ENCODE measurements at places on chromosomes 4 and X.

- DNase-seq = no peak
Measured at GRCh38 chr4:6575503-6576240, 683 bp downstream of the MAN2B2 start.

- DNase-seq = no peak
Measured at GRCh38 chrX:152896450-152896849, 1.4 kb upstream of the ZNF185 start.

DNA sequence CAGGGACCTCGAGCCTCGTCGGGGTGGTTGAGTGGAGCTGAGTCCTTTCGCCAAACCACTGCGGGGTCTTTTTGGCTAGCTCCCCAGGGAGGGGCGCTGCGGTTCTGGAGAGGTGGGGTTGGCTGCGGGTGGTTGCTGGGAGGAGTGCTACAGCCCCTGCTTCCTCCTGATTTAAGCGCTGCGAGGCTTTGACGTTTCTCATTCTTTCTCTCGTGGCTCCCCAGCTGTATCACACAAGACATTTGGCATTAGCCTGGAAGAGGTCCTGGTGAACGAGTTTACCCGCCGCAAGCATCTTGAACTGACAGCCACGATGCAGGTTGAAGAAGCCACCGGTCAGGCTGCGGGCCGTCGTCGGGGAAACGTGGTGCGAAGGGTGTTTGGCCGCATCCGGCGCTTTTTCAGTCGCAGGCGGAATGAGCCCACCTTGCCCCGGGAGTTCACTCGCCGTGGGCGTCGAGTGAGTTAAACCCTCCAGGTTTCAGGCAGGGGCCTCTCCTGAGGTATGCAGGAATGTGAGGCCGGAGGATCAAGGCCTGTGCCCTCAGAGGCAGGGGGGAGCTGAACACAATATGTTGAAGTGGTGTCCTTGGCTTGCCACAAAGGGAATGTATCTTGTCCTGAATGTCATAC lies 25.5 kb downstream of the ARHGAP36 start:
- DNase-seq = no peak

DNA sequence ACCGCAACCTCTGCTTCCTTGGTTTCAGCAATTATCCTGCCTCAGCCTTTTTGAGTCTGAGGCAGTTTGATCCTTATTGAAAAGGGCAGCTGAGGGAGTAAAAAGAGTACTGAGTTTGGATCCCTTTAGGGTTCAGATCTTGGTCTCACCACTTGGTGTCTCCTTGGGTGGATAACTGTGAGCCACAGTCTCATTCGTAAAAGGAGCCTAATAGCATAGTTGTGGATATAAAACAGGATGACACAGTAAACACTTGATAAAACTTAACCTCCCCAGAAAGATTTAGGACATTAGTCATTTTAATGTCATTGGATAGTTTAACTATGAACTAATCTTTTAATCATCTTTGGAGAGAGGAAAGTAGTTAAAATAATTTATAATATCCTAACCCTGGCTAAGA lies 173.0 kb downstream of the ANK2 start:
- DNase-seq = no peak

DNA sequence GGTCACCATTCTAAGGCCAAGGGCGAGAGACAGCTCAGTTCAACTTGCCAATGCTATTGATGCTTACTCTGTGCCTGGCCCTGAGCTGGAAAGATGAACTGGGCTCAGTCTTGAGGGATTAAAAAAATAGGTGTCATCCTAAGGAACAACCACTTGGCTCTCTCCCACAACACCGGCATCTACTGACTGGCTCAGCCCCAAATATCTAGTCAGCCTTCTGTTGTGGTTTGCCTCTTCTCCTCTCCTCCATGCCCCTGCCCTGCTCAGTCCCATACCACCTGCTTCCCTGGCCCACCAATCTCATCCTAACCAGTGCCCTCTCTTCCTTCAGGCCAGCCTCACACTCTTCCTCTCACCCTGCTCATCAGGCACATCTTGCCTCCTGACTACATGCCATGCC lies 29.6 kb downstream of the KDM5C start:
- DNase-seq = no peak

DNA sequence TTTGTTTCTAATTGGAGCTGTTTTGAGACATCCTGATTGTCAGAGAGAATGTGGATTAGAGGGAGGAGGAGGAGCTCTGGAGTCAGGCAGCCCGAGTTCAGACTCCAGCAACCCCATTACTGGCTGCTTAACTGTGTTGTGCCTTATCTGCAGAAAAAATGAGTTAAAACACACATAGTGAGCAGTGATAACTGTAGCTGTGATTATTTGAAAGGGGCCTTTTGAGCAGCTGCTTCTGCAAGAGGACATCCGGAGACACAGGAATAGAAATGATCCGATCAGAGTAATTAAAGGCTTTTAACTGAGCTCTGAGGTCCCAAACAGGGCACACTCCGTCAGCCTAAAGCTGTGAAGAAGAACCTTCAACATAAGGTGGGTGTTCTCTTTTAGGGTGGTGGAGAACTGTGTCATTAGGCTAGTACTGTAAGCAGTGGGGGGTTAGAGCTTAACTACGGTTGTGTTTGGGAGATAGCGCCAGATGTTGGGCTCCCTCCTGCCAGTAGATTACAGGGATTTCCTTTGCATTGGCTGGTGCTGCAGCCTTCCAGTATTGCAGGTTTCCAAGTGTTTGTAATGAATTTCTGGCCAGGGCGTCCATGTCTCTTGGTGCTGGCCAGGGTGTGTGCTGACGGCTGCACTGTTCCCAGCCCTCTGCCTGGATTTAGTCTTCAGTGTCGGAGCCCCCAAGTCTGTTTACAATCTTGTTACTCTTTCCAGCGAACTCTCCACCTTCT lies 24.3 kb downstream of the ADD1 start:
- peak; percentile 42 for DNase-seq

- DNase-seq = no peak
Measured at GRCh38 chr4:162706632-162707031, 460.1 kb downstream of the NAF1 start.

DNA sequence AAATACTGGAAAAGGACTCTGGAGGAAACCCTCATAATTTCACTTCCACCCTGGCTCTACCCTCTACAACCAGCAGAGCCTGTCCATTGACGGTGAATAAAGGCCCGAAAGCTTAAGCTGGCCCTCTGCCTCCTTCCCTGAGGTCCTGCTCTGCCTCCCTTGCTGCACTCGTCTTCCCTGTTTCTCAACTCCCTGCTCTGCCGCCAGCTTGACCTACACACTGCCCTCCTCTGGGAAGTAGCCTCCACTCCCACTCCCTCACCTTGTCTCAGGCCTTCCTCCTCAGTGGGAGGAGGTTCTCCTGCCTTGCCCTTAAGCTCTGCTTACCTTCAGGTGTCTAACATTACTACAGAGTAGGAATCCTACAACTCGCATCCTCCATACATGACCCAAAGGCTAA lies 608.6 kb upstream of the NR3C2 start:
- DNase-seq = no peak

DNA sequence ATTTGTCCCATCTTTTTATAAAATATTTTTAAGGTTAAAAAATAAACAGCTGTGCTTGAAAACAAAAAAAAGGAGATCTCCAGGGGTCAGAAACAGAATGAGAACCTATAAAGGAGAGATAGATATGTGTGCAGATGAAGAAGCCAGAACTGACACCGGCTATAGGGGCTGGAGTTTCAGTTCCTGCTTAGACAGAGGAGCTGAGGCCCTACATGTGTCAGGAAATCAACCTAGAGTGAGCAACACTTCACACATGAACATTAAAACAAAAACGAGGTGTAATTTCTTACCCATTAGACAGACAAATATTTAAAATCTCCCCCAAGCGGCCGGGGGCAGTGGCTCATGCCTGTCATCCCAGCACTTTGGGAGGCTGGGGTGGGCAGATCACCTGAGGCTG lies 17.8 kb upstream of the HUWE1 start:
- no peak for DNase-seq

All from left hindlimb (tissue), 1 donor.